ENCODE measurements at places on chromosomes 6 and 20.

- no peak for DNase-seq
These were observed 110.0 kb downstream of the MAP7 start for GRCh38 chr6:136440203-136440602.

DNA sequence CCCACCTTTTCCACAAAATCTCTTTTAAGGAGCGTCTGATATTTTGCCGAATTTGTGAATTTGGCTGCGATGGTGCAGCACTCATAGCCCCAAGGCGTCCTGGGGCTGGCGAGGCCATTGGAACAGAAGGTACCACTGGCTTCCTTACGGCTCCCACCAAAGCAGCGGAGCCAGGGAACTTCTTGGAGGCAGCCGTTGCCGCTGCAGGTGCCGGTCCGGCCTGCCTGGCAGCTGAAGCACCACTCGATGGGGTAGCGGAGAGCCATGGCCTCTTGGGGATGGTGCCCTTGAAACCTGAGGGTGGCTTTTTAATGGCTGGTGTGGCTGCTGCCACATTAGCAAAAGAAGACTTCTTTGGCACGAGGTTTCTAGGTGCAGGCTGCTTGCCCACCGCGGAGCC, 29.8 kb downstream of the DIDO1 start:
- no peak for DNase-seq

- no peak for DNase-seq
These were observed 75.0 kb downstream of the PTPN1 start for GRCh38 chr20:50585214-50585613.

DNA sequence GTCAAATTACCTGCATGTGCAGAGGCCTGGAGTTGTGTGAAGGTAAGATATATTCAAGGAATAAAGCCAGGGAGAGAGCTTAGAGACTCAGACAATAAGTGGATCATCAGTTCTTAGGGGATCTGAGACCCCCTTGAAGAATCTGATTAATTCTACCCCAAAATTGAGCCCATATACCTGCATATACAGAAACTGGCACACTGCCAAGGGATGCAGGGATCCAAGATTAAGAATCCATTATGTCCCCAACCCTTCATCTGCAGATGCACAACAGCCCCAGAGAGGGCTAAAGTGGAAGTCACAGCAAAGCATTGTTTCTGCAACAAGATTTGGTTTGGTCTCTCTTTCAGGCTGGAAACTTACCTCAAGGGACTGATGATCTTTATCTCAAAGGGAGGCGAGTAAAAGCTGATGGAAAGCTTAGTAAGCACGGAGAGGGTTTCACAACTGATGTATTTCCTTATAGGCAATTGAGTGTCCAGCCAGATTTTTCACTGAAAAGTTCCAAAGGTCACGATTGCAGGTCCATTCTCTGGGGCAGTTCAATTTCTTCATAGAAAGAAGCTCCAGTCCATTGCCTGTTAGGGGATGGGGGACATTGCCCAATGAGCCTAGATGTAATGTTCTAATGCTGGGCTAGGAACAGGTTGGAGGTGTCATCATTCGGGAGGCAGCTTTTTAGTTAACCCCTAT, 20.9 kb upstream of the STK35 start:
- no peak for DNase-seq

- no peak for DNase-seq
These were observed 12.3 kb upstream of the SLA2 start for GRCh38 chr20:36658300-36658699.

GRCh38 chr6:129153257-129153656, 270.3 kb downstream of the LAMA2 start:
- no peak for DNase-seq

GRCh38 chr6:88490908-88491264, 324.7 kb upstream of the CNR1 start:
- no peak for DNase-seq

DNA sequence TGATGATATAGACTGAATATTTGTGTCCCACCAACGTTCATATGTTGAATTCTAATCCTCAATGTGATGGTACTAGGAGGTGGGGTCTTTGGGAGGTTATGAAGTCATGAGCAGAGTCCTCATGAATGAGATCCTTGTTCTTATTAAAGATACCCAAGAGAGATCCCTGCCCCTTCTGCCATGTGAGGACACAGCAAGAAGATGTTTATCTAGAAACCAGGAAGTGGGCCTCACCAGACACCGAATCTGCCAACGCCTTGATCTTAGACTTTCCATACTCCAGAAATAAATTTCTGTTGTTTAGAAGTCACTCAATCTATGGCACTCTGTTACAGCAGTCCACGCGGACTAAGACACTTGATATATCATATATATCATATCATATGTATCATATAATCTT, 67.7 kb upstream of the GCM1 start:
- DNase-seq = no peak

DNA sequence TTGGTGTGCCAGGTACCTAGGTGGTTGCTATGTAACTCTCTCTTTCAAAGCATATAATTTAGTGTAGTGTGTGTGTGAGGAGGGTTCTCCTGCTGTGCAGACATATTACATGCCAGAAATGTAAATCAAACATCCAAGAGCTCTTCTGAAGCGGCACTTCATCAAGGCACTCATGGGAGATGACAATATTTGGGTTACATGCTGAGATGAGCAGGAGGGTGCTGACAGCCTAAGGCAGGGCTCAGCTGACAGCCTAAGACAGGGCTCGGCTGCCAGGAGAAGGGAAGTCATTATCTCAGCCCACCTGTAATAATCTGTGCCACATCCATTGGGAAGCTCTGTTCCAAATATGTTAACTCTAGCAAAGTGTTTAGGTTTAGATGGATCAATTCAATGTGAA, 39.1 kb downstream of the ADGRF5 start:
- DNase-seq = no peak

DNA sequence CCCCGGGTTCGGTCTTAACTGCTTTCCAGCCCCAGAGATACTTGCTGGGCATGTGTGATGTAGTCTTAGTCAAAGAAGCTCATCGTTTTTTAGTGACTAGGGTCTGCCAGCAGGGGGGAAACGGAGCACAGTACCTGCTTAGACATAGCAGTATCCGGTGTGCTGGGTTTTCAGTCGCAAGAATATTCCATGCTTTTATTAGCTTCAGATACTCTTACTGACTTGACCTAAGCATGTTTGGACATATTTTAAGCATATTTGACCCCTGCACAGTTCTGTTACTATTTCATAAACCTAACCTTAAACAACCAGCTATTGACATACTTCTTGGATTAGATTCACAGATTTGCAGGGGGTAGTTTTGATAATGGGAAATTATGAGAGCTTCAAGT, 3.0 kb downstream of the E2F3 start:
- DNase-seq = peak; percentile 42

DNA sequence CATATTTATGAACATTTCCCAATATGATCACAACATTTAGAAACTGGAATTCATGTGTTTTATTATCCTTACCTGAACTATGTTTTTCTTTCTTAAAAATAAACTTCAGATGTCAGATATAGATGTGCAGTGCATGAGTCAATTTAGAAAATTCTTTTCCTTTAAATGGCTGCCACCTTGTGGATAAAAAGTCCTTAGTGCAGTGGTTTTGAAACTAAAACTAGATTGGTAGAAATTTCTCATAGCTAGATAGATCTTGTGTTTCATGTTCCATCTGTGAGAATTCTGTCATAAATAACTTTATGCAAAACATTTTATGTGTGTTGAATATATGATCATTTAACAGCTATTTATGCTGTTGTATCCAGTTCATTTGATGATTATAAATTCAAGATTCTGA, 134.9 kb downstream of the KLHL32 start:
- DNase-seq = peak; percentile 21

DNA sequence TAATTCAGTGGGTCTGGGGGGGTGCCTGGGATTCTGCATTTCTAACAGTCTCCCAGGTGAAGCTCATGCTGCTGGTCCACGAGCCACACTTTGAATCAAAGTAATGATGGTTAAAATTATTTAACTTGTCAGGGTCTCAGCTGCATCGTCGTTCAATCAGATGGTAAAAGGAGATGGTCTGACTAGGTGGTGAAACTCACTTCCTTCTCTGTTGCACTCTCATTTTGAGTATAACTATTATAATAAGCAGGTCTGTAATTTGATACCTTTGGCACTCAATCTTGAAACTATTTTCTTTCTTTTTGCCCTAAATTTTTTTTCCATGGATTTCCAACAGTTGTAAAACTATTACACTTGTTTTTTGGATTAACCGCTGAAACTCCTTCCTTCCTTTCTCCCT, 292.5 kb downstream of the FARS2 start:
- no peak for DNase-seq

GRCh38 chr20:46022411-46023147, 6.4 kb upstream of the SLC12A5 start:
- peak; percentile 48 for DNase-seq

- no peak for DNase-seq
These were observed 68.1 kb downstream of the JAG1 start for GRCh38 chr20:10605547-10606195.

DNA sequence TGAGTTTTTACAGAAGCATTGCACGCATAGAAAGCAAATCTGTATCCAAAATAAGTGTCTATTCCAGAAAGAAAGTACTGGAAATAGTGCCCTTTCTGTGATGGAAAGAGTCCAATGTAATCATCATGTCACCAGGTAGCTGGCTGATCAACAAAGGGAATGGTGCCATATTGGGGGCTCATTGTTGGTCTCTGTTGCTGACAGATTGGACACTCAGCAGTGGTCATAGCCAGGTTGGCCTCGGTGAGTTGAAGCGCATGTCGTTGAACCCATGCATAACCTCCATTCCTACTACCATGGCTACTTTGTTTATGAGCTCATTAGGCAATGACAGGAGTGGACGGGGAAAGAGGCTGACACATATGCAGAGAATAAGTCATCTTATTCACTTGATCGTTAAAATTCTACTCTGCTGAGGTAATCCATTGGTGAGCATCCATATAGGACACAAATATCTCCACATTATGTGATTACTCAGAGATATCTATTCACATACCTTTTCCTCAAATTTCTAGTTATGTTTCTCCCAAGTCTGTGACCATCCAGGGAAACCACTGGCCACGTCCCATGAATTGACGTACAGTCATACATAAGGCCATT, 560.5 kb downstream of the HAO1 start:
- DNase-seq = no peak

GRCh38 chr6:100269189-100269588, 195.5 kb downstream of the SIM1 start:
- no peak for DNase-seq

- DNase-seq = peak; percentile 71
These were observed 18.7 kb downstream of the SERPINB6 start for GRCh38 chr6:2952557-2953095.

GRCh38 chr20:48313324-48313723, 514.5 kb downstream of the PREX1 start:
- DNase-seq = no peak

GRCh38 chr6:84027340-84028181, 6.0 kb upstream of the MRAP2 start:
- no peak for DNase-seq

- no peak for DNase-seq
These were observed 55.3 kb upstream of the FAM83D start for GRCh38 chr20:38870733-38871559.

DNA sequence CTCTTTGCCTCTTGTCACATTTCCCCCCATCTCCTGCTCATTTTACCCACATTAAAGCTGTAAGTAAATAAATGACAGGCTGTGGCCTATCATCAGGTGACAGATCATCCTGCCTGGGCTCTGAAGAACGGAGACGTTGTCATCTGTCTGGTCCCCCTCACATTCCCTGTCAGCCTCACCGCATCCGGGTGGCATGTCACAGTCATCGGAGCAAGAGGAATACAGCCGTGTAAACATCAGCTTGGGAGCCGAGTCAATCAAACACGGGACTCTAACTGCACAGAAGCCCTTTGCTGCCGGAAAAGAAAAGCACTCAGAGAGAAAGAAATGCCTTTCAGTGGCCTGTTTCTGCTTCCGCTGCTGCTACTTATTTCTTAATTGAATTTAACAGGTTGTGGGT, 371.9 kb upstream of the ID4 start:
- peak; percentile 13 for DNase-seq

DNA sequence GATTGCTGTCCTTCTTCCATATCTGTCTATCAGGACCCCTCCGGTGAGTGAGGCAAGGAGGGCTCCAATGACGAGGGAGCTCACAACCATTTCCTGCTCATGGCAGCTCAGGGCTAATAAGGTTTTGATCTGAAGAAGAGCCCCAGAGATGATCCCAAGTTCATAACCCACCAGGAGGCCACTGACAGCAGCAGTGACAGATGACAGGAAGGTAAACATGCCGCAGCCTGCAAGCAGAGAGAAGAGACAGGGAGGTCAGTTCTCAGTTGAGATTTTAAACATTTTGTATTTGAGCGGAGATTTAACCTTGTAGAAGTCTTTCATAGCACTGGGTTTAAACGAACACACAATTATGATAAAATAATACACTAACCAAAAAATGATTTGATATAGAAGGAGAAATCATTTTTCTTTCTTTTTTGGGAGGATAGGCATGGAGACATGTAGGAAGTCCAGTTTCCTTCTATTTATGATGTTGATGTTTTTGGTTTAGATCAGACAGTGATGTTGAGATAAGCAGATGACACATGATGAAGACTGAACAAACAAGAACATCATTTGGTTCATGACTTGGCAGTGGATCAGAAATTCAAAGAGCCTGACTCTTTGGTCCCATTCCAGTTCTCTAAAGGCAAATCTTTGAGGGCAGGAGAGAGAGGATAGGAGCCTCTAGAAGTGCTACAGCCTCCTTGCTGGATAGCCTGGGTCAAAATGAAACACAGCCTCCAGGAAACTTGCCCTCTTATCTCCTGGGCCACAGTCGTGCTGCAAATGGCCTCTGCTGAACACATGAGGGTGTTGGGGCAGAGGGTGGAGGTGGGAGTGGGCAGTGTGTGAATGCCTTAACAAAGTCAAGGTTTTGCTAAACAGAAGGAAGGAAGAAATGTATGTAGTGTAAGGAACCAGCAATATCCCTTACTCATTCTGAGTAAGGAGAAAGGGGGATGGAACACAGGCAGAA, 22.6 kb downstream of the SLC2A12 start:
- no peak for DNase-seq

- DNase-seq = no peak
These were observed 6.1 kb upstream of the IFT52 start for GRCh38 chr20:43584448-43585136.

DNA sequence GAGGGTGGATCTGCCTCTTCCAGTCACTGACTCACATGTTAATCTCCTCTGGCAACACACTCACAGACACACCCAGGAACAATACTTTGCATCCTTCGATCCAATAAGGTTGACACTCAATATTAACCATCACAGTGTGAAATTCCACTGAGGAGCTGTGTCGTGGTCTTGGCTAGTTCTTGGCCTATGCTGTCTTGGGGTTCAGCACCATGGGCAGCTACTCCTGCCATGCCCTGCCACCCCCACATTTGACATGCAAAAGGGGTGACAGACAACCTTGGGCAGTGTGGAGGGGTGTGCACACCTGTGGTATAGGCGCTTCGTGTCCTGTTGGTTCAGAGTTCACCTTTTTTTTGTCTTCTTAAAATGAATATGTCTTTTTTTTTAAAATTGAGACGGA, 25.8 kb downstream of the ANKRD6 start:
- DNase-seq = no peak

- DNase-seq = no peak
These were observed 57.2 kb upstream of the HFE start for GRCh38 chr6:26029857-26030653.

GRCh38 chr6:108693430-108694154, 132.9 kb downstream of the FOXO3 start:
- no peak for DNase-seq
